ENCODE measurements at places on chromosomes 1 and 21. TPM values are rescaled to one million over a fixed set of nuclear protein-coding genes. Genes with fewer than 3 reads are reported as not detected.

DNA sequence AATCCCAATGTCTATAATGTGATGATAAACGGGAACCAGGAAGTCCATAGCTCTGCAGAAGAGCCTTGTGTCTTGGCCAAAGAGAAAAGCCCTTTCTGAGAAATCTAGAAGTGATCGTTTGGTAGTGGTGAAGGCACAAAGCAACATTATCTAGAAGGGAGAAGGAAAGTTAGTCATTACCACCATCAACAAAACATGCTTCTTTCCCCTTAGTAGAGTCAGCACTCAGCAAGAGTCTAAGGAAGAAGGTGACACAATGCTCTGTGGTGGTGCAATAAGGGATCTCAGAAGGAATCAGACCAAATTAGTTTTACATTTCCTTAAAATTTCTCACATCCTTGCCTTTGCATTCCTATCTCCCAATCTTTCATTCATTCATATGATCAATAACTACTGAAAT is 134.4 kb upstream of the PRDX6 start:
- no peaks in the 10 kb centered on the region for H3K27me3 ChIP-seq
- H3K36me3 ChIP-seq, result no peaks in the 10 kb centered on the region
- DNase-seq, result no peak

- H3K36me3 ChIP-seq, result no peaks in the 10 kb centered on the region
- no peaks in the 10 kb centered on the region for H3K27me3 ChIP-seq
- no peak overlapping the region for H3K4me3 ChIP-seq
Measured at GRCh38 chr1:147245586-147246021, 3.1 kb downstream of the CHD1L start.

DNA sequence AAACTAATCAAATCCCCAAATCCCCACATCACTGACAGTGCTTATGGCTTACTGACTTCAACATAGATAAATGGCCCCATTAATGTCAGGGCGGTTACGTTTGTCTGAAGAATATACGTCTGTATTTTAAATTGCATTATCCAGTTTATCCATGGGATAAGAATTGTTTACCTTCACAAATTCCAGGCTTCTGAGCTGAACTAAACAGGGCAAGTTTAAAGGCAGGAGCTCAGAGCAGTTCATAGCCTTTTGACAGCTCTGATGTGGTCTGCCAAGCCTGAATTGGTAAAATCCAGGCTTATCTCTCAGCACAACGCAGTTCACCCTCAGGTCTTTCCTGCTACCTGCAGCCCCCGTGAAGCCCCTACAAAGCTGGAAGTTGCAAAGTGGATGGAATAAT is 79.5 kb upstream of the GREM2 start:
- no peaks in the 10 kb centered on the region for H3K4me1 ChIP-seq
- H3K36me3 ChIP-seq, result no peaks in the 10 kb centered on the region
- H3K27me3 ChIP-seq, result no peaks in the 10 kb centered on the region
- no peak overlapping the region for H3K27ac ChIP-seq

- peaks cover 9% of the 10 kb centered on the region for H3K4me1 ChIP-seq
- no peak overlapping the region for H3K4me3 ChIP-seq
- no peak overlapping the region for H3K27ac ChIP-seq
Measured at GRCh38 chr1:55164906-55165305, 50.3 kb downstream of the USP24 start.

- no peak overlapping the region for H3K4me3 ChIP-seq
- H3K27ac ChIP-seq, result no peak overlapping the region
- no peaks in the 10 kb centered on the region for H3K36me3 ChIP-seq
- DNase-seq, result no peak
Measured at GRCh38 chr1:173275496-173275895, 68.4 kb upstream of the TNFSF4 start.

DNA sequence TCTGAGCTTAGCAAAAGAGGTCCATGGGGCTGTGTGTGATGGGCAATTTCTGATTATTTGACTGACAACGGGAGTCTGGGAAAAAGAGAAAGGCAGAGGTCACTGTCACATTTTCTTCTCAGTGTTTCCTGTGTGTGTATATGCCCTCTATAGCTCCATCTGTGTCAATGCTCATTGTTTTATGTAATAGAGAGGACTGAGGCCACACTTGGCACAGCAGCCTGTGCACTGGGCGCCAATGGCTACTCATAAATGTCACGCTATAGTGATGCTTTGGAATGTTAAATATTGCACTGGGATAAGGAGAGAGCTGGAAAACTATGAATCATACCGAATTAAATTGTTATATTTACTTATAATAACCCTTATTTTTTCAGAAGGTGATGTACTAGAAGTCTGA is 365.4 kb downstream of the NEGR1 start:
- H3K27ac ChIP-seq, result no peak overlapping the region
- no peaks in the 10 kb centered on the region for H3K36me3 ChIP-seq
- no peaks in the 10 kb centered on the region for H3K4me1 ChIP-seq
- no peak for DNase-seq
- no peak overlapping the region for H3K4me3 ChIP-seq

DNA sequence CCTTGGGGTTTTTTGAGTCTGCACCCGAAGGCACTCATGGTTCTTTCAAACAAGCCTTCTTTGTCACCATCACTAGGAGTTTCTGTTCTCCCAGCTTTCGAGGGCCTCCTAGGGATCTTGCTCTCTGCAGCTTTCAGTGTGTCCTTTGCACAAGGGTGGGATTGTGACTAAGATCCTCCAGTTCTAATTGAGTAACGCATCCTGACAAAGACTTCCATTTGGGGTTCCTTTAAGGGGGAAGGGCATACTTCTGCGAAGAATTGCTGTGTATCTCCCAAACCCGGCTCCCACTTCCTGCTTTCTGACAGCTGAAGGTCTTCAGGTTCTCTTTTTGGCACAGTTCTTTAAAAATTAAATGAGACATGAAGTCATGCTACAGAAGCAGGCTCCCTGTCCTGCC is 139.4 kb downstream of the EDEM3 start:
- no peak overlapping the region for H3K27ac ChIP-seq
- H3K4me3 ChIP-seq, result no peak overlapping the region
- no peaks in the 10 kb centered on the region for H3K27me3 ChIP-seq
- H3K36me3 ChIP-seq, result no peaks in the 10 kb centered on the region

DNA sequence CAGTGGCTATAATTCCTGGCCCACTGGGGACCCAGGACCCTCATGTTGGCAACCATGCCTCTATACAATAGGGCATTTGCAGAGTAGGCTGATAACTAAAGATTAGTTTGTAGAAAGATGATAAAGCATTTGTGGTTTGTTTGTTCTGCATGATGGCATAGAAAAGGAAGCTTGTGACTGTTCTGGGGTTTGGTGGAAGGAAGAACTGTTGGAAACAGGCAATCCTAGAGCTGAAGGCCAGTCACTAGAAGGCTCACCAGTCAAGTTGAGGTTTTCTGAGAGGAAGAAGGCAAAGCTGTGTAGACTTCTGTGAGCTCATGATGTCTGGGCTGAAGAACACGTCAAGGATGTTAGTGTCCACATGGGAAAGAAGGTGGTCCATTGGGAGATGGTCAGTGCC is 140.3 kb upstream of the VANGL1 start:
- H3K4me1 ChIP-seq, result no peaks in the 10 kb centered on the region
- H3K4me3 ChIP-seq, result no peak overlapping the region
- DNase-seq, result no peak
- no peaks in the 10 kb centered on the region for H3K36me3 ChIP-seq

DNA sequence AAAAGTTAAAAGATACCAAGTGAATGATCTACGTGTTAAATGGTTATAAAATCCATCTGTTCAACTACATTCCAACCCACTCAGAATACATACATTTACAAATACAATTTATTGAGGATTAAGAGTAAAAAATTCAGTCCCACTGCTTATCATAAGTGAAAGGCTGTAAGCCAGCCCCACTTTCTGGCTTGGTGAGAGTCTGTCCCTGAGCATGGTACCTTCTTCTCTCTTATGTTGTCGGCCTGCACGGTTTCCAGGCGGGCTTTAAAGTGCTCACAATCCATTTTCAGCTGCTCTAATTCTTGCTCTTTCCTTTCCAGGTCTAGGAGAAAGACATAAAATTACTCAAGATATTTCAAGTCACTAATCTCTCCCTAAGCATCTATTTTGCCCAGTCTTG is 15.2 kb downstream of the HSF2BP start:
- H3K4me3 ChIP-seq, result no peak overlapping the region
- no peak for DNase-seq
- no peaks in the 10 kb centered on the region for H3K36me3 ChIP-seq
- H3K4me1 ChIP-seq, result peaks cover 23% of the 10 kb centered on the region
- no peak overlapping the region for H3K27ac ChIP-seq
- no peaks in the 10 kb centered on the region for H3K27me3 ChIP-seq

TNNT2 gene
- total RNA-seq, result 6,169 TPM

GUCA2A gene
- not detected for total RNA-seq

MAN1C1 gene
- 25.7 TPM for total RNA-seq

TPRG1L gene
- 48.8 TPM for total RNA-seq

NTMT2 gene
- 1.2 TPM for total RNA-seq
